ENCODE measurements at places on chromosomes 7 and 10.
A peak's percentile ranks its signal among the peaks of the same experiment; 100 is the strongest.

DNA sequence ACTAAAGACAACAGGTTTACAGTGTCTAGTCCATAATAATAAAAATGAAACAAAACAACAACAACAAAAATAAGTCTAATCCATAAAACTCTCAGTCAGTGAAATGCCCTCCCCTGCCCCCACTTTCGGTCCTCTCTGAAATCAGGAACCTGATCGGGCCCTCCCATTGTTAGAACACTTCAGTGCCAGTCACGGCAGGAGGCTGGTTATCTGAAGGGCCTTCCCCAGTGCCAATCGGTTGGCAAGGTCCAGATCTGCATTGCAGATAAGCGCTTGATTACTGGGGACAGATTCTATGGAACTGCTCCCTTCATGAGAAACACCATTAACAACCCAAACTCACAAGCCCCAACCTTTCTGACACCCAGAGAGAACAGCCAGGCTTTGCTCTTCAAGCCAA lies 72.2 kb upstream of the EEPD1 start:
- no peak for DNase-seq

- DNase-seq, result no peak
Observed at GRCh38 chr10:101291331-101292193, 62.3 kb upstream of the LBX1 start.

DNA sequence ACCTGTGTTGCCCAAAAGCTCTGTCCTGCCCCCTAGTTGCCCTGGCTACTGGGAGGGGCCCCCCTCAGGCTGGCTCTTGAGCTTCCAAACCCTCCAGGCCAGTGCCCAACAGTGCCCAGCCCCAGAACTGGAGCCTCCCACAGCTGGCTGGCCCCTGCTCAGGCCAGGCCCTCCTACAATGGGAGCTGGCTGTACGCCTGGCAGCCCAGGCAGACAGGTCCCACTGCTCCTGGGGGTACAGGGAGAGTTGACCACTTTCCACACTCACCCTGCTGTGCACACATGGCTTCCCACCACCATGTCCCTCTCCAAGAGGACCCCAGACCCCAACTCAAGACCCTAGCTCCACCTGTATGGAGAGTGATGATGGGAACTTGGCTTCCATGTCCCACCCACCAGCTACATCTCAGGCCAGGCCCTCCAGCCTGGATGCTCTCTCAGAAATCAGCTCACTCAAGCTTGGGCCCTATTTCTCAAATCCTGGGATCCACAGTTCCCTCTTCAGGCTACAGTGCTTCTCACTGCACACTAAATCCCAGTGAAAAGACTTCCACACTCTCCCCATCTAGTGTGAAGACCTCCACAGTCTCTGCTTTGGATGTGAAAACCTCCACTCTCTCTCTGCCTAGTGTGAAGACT lies 92.6 kb downstream of the OAT start:
- no peak for DNase-seq

DNA sequence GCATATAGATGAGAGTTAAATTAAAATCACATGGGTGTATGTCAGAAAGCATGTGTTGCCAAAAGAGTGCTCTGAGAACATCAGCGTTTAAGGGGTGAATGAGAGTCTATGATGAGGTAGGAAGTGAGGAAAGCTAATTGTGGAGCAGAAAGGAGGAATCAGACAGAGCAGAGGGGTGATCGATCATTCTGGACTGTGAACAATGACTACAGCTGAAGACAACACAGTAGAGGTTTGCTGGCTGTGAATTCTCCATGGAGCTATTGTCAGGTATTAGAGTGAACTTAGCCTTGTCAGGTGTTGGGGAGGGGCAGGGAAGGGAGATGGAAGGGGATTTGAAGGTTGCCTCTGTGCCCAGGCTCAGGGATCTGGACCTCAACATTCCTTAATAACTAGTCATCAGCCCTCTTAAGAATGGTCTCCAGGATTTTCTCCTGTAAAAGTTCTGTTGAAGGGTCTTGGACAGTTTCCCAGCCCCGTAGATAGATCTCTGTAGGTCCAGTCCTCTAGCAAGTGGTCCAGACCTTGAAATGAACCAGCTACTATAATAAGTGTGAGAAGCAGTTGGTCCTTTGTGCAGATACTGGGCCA lies 57.1 kb downstream of the KIF5B start:
- DNase-seq, result no peak

DNA sequence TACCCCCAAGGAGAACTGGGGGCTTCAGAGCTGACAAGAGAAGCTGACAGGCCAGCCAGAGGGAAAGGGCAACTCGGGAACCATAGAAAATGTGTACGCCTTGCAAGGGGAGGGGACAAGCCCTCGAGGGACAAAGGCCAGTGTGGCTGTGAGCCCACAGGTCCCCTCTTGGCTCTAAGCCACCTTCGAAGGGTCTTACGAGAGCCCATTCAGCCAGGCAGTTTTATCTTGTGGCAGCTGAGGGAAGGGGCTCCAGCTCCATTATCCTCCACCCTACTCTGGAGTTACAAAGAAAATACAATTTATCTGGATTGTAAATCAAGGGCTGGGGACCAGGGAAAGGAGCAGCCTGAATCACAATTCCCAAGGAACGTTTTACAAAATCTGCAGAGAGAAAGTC lies 159.5 kb upstream of the ZMIZ1 start:
- DNase-seq, result no peak

- DNase-seq, result no peak
Observed at GRCh38 chr10:71564194-71564820, 155.3 kb downstream of the C10orf105 start.

GRCh38 chr7:108001764-108002725 lies 916 bp downstream of the LAMB1 start:
- DNase-seq, result no peak

DNA sequence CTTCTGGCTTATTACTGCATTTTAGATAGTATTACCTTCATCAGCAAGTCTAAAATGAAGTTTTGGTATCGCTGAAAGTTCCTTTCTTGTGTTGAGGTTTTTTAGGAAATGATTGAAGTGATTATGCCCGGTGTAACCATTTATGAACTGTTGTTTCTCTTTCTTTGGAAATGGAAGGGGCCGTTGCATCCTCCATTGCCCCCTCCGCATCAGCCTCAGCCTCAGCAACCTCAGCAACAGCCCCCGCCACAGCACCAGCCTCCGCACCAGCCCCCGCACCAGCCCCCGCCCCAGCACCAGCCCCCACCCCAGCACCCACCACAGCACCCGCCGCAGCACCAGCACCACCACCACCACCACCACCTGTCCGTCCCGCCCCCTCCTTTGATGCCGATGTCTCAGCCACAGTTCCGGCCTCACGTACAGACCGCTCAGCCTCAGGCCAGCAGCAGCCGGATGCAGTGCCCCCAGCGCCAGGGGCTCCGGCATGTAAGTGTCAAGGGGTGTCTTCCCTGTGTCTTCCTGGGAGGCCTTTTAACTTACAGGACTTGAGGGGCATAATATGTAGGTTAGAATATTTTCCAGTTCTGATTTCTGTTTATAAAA lies 72.6 kb downstream of the SHH start:
- DNase-seq, result peak; percentile 9

DNA sequence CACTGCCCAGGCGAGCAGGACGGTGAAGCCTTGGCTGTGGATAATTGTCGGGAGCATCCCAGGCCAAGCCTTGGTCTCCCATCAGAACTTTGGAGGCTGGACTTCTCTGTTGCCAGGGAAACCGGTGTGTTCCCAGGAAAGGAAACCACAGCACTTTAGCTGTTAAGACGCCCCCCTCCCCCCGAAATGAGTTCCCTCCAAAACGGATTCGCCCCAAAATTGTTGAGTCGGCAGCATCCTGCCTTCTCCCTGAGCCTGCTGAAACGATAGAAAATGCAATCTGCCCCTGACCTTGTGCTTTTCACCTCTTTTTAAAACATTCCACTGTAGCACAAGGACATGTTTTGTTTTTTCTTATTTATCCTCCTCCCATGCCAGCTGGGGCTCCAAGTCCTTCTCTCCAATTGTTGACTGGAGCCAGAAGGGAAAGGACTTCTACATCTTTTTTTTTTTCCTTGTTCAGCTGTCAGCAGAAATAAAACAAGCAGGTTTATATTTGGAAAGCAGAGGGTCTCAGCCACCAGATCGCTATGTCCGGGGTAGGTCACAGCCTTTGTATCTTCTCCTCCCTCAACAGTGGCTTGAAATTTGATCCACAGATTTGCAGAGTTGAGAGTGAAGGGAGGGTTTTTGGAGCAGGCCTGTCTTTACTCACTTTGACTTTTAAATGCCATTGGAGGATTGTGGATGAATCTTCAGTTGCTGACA lies 116.5 kb downstream of the ZMIZ1 start:
- no peak for DNase-seq

DNA sequence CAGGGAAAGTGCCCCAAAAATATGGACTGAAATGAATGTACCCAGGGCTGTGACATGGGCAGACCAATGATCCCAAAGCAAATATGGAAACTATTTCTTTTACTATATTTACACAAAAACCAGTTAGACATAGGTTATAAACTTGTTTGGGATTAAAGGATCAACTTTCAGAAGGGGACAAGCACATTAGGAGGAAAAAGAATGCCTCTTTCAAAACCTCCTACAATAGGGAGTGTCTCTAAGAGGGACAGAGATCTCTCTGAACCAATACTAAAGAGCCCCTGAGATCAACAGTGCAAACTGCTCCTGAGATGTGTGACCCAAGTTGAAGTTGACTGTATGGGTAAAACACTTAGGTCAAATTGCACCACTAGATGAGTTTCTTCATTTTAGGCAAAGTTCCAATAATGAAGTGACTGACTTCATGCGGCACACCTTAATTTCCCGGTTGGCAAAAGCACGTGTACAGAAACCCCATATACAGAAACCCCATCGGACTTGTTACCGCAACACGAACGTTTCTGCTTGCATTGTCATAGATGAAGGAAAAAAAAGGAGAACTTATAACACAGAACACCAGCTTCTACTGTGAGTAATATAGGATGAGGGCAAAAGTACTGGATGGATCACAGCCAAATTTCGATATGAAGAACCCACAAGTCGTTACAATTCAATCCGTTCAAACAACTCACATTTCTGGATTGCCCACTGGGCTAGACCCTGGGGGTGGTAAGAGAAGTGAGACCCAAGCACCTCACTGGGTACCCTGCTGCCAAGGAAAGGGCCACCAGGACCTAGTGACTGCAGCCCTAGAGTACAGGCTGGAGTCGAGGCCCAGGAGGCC lies 4.3 kb downstream of the SVIL start:
- no peak for DNase-seq

- DNase-seq, result no peak
Observed at GRCh38 chr7:152643979-152644559, 31.9 kb downstream of the XRCC2 start.

DNA sequence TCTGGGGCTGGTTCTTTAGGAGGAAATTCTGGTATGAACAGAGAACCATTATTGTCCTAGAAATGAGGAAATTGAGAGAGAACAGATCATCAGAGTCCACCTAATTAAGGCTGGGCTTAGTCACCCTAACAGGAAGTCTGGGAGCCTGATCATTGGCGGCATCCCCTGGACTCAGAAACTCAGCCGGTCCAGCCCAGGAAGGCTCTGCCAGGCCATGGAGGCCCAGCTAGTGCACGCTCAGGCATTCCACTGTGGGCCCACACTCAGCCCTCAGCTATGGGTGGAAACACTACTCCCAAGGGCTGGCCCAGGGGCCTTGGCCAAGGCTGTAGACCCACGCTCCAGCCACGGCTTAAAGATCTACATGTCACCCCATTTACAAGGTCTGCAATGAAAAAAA lies 109.2 kb downstream of the PTPN20 start:
- DNase-seq, result no peak

DNA sequence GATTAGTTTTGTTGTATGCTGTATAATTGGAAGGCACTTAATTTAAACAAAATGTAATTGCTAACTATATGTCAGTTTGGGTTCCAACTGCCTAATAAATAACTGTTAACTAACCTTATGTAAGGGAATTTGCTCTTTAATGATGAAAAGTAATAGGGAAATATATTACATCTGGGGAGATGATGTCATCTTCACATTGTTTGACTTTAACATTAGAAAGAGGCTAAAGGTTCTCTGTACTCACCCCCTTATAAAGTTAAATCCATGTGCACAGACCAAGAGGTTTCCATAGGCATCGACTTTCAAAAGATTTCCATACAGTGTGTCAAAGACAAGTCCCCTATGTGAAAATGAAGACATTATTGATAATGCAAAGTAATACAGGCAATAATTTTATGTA lies 87.6 kb downstream of the NT5C2 start:
- DNase-seq, result no peak

Measured in T-helper 2 cell (primary cell).